ENCODE measurements at places on chromosomes 6 and 20.

DNA sequence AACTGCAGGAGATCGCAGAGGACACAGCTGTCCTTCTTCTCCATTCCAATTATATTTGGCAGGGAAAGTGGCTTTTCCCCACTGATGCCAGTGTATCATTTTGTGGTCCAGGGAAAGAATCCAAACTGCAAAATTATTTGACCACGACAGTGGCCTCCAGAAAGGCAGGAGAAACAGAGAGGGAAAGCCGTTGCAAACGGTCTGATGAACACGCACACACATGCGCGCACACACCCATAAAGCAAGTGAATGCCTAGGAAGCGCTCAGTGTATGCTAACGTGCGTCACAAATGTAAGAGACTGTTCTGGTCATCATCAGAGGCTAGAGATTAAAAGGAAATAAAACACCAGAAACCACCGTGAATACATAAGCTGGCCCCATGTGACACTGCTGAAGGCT lies 54.0 kb downstream of the NPEPL1 start:
- DNase-seq: no peak

- no peak for DNase-seq
These were observed 542.6 kb downstream of the DHX35 start for GRCh38 chr20:39504710-39505094.

DNA sequence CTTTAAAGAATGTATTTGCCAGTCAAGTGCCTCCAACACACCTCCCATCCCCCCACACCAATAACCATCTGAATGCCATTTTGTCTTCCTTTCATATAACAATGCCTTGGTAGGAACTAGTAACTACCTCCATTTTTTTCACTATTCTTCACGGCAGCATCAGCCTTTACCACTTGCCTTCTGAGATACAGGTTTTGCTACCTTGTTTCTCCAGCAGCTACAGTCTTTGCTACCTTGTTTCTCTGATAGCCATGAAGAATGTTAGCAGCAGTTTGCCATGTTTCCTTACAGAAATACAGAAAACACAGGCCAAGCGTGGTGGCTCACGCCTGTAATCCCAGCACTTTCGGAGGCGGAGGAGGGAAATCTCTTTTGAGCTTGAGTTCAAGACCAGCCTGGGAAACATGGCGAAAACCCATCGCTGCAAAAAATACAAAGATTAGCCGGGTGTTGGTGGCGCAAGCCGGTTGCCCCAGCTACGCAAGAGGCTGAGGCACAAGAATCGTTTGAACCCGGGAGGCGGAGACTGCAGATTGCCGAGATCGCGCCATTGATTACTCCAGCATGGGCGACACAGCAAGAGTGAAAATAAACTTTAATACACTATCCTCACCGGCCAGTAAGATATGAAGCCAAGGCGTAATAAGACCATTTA lies 100.9 kb downstream of the HFE start:
- no peak for DNase-seq

DNA sequence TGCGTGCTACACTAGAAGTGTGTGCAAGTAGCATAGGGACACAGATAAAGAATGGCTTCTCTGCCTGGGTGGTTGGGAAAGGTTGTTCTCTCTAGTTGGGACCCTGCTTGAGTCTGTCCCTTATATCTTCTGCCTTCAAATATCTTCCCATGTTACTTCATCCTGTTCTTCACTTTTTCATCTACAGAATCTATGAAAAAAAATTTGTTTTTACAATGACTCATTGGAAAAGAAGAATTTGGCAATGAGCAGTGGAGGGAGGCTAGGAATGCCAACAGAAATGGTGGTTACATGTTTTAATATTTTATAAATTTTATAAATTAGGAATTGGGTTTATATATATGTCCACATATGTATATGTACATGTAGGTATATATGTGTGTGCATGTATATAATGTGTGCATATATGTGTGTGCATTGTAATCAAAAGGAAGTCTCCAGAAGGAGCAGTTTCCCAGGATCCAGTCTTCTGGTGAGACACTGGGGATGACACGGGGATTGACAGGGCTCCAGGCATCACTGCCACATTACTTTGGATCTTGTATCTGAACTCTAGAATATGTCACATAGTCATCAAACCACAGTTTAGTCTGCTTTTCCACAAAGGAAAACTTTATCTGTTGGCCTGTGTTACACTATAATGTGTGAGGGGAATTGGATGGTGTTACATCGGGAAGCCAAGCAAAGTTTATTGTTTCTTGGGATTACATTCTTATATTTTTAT lies 75.3 kb upstream of the RIPOR2 start:
- no peak for DNase-seq

- no peak for DNase-seq
These were observed 11.3 kb downstream of the PTPN1 start for GRCh38 chr20:50521221-50522052.

DNA sequence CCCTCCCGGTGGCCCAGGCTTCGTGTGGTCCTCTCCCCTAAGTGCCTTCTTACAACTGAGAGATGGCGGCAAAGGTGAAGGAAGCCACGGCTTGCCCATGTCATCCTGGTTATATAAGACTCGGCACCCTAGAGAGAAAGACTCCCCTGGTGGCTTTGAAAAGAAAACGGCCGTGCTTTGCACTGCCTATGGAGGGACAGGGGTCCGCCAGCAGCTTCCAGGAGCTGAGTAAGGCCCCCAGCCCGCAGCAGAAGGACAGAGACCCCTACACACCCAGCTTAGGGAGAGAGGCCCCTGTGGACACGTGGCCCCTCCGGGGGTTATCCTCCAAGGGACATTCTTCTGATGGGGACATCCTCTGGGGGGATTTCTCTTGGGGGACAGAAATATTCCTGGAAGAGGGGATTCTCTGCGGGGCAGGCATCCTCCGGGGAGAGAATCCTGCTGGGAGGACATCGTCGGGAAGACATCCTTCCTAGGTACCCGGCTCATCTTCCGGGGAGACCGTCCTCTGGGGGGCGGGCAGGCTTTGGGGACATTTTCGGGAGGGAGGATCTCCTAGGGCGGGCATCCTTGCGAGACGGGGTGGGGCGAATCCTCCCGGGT lies 511 bp upstream of the OGFR start:
- DNase-seq: no peak

- DNase-seq: no peak
These were observed 141.1 kb downstream of the CEBPB start for GRCh38 chr20:50331469-50332363.

DNA sequence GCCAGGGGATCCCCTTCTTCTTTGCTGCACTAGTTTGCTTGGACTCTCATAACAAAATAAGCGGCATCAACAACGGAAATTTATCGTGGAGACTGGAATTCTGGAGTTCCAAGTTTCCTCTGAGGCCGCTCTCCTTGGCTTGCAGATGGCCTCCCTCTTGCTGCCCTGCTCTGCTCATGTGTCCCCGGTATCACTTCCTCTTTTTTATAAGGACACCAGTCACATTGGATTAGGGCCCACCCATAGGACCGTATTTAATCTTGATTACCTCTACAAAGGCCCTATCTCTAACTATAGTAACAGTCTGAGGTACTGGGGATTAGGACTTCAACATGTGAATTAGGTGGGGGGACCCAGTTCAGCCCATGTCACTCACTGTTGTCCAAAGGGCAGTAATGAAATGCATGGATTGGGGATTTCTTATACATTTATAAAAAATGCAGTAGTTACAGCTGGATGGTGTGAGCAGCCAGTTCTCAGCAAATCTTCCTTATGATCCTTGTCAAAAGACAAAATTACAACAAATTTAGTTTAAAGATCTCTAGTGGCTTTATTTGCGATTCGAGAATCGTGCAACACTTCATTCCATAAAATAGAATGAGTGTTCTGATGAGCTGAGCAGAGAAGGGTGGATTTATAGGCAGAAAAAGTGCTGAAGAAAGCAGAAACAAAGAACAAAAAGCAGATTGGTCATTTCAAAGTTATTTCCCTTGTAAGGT lies 59.3 kb upstream of the AKAP12 start:
- DNase-seq: no peak

DNA sequence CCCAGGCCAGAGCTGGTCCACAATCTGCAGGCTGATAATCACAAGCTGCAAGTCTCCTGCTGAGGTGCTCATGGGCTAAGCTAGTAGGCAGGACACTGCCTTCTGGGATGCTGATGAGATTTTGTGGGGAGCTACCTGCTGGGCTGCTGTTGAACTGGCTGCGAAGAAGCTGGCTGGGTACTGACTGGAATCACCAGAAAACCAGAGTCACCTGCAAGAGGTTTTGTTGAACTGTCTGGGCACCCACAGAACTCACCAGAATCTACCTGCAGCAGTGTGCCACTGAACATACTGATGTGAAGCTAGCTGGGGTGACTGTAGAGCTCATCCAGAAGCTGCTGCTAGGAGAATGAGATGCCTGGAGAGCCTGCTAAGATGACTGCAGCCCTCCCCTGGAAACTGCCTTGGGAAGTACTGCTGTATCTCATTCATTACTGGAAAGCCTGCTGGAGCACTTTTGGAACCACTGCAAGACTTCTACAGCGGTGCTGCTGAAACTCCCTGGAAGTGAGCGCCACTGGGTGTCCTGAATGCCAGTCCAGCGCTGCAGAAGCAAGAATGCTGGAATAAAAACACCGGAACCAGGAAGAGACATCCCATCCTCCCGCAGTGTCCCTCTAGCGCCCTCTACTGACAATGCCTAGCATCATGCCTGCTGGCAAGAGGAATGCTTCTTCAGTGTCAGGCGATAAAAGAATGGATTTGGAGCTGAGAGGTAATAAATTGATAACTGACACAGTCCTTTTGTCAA lies 64.9 kb upstream of the ARHGAP18 start:
- DNase-seq: no peak

DNA sequence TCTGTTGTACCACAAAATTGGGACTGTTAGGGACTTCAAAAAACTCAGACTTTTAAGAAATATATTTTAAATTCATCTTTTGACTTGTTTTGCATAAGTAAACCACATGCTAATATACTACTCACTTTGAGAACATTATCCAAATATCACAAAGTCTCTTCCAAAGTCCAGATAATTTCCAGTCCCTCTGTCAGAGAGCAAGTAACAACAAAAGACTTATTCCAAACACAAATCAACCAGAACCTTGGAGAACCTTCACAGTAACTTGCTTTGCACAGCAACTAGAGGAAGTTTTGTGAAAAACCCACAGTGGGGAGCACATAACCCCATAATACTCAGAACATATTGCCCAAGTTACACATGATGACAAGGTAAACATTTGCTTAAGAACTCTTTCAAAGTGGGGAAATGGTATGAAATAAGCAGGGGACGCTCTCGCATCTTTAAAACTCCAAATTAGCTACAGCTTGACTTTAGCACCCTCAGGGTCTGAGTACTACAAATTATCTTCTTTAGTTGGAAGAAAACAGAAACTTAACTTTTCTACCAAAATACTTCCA lies 37.8 kb downstream of the CENPW start:
- no peak for DNase-seq
